Activated T-helper 1 cell treated with anti-CD3 and anti-CD28 coated beads, Interleukin-2, amount 50 U/mL, for 16 hours (primary cell): ENCODE measurements at places on chromosomes 12 and 14.

DNA sequence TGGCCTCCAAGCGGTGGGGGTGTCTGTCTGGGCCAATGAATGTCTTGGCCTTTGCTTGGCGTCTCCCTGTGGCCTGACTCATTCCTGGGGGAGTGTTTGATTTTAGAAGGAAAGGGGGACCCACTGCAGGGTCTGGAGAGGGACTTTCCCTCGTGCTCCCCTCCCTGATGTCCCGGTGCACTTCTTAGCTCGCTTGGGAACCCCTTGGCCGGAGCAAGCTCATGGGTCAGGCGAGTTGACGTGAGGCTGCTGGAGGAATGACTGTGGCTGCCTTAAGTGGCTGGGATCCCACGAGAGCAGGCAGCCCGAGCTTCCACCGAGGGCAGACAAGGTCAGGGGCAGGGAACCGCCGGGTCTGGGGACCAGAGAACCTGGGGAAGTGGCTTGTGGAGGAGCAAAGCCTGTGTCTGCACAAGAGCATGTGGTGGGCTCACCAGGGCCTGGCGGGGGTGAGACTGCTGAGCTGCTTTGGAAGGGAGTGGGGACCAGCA is 218.4 kb upstream of the C14orf180 start:
- no peak for DNase-seq

- no peak for DNase-seq
Measured at GRCh38 chr14:89107626-89108025, 283.2 kb downstream of the TTC8 start.

- no peak for DNase-seq
Measured at GRCh38 chr12:38782359-38782758, 123.0 kb downstream of the CPNE8 start.

- no peak for DNase-seq
Measured at GRCh38 chr12:47549258-47549657, 156.6 kb downstream of the RPAP3 start.

- no peak for DNase-seq
Measured at GRCh38 chr12:11787437-11787836, 138.0 kb downstream of the ETV6 start.

DNA sequence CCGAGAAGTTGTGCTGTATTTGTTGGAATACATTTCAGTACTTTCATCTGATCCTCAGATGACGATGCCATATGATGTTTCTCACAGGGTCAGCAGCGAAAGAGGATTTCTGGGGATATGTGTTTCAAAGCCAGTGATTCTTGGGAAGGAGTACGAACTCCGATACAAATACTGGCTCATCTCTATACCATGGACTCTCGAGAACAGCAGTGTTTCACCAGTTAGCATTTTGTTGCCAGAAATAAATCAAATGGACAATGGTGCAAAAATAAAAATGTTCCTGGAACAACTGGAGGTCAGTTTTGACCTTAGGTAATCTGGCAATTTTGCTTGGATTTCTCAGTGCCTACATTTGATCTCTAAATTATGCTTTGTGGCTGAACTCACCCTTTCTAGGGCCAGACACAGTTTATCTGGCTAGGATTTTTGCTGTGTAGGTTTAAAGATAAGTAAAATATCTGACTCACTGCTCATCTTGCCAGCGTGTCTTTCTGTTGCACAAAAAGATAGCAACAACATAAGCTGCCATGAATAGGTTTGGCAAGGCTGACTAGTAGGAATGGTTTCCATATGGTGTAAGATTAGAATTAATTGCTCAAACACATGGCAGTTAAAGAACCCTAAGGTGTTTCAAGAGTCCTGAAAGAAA is 11.0 kb upstream of the MGP start:
- DNase-seq: no peak

- DNase-seq: no peak
Measured at GRCh38 chr12:111455448-111456320, 50.0 kb downstream of the SH2B3 start.

DNA sequence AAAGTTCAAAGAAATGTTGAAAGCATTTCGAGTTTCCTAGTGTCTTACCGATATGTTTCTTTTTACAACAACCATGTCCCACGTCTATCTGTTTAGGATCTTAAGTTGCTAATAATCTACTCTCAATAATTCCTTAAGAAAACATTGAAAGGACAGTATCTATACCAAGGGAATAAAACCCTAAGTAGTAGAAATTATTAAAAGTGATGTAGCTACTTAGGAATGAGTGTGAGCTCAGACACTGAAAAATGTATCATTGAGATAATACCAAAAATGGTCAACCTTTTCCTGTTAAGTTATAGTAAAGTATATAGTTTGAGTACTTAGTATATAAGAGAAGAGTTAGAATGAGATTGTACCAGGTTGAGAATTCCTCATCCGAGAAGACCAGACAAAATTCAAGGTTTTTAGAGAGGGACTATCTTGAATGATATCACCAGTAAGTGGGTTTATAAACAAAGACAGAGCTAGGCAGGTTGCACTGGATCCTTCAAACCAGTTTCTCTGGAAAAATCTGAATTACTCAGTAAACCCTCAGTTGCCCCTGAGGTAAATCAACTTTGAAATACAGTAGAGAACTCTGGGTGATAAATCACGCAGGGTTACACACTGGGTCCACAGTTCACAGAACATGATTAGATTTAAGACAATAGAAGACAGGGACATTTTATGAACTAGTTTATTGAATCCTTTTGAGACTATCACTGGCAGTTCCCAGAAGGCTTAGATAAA is 96.8 kb downstream of the ERGIC2 start:
- no peak for DNase-seq

DNA sequence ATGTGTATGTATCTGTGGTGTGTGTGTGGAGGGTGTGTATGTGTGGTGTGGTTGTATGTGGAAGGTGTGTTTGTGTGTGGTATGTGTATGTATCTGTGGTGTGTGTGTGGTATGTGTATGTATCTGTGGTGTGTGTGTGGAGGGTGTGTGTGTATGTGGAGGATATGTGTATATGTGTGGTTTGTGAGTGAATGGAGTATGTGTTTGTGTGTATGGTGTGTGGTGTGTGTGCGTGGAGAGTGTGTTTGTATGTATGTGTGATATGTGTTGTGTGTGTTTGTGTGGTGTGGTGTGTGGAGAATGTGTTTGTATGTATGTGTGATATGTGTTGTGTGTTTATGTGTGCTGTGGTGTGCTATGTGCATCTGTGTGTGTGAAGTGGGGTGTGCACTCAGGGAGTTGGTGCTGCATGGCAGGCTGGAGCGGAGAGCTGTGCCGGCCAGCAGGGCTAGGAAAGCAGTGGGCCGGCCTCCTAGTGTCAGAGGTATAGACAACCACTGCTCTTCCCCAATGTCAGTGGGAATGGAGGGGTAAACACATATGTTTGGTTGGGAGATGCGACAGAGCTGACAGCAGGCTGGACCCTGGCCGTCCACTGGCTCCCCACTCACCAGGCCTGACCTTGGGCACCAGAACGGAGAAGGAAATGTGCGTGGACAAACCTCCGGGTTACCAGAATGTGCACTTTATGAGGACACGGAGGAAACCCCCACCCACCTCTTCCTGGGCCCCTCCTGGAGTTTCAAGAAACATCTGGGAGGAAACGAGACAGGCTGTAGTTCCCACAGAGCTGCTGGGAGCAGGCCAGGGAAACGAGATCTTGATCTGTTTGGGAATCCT is 60.7 kb downstream of the CLMN start:
- DNase-seq: no peak

- DNase-seq: no peak
Measured at GRCh38 chr14:66701813-66702212, 193.9 kb downstream of the GPHN start.

- no peak for DNase-seq
Measured at GRCh38 chr14:32934073-32934880, 4.4 kb upstream of the NPAS3 start.

- no peak for DNase-seq
Measured at GRCh38 chr12:121916719-121917118, 1.7 kb upstream of the CFAP251 start.

DNA sequence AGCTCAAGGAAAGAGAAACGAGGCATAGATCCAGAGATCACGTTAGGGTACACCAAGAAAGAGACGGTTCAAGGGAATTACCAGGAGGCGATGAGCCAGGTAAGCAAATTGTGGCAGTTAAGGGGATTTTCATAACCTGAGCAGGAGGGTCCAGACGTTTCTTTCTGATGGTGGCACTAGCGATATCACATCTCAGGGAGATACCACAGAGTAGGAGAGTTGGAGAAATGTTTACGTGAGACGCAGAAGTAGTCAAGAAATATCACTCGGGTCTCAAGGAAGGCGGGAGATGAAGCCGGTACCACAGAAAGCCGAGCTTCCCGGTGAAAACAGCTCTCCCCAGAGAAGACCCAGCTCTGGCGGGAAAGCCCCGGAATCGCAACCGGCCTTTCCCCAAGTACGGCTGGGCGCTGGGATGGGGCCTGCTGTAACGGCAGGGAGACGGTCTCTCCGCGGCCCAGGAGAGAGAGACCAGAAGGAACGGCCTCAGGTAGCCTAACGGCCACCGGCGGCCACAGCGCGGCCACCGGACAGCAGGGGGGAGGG is 485 bp downstream of the SENP1 start:
- peak; percentile 41 for DNase-seq

- DNase-seq: no peak
Measured at GRCh38 chr14:56501909-56502530, 77.6 kb upstream of the TMEM260 start.

DNA sequence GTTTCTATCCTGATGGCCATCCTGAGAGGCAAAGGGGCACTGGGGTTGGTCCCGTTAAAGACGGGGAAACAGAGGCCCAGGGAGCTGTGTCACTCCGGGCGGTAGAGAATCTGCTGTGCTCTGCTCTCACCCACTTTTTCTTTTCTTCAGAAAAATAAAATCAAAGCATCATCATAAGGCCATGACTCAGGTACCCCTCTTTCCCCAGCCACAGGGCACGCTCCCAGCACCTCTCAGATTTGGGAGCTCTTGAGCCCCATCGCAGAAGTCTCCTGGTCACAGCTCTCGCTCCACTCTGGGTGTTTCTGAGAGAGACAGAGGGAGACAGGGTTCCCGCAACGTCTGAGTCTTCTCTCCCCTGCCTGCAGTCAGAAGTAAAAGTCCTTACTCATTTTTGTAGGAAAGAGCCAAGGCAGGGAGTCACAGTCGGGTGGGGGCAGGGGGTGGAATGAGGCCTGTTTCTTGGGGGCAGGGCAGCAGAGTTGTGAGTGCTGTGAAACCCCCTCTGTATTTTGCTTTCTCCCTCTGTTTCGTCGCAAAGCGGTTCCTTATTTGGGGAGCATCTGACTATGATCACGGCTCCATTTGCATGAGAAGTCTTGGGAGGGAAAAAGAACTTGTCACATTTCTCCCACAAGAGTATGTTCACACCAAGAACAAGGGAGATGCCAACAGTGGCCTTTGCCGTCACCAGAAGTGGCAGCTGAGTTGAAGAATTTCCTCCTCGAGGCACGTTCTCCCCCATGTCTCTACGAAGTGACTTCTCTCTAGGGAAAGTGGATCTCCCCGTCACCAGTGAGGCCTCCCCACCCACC is 139.0 kb downstream of the BCL11B start:
- no peak for DNase-seq

DNA sequence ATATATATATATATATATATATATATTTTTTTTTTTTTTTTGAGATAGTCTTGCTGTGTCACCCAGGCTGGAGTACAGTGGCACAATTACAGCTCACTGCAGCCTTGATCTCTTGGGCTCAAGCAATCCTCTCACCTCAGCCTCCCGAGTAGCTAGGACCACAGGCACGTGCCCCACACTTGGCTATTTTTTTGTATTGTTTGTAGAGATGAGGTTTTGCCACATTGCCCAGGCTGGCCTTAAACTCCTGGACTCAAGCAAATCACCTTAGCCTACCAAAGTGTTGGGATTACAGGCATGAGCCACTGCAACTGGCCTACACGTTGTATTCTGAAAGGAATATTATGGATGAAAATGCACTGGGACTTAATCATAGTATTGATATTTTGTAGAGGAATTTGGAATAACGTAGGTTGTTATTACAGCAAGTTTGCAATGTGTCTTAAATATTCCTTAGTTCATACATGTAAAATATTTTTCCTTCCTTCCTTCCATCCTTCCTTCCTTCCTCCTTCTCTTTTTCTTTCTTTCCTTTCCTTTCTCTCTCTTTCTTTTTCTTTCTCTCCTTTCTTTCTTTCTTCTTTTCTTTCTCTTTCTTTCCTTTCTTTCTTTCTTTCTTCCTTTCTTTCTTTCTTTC is 862 bp downstream of the KLRB1 start:
- DNase-seq: no peak

GRCh38 chr12:95859947-95860850 is 1.4 kb downstream of the SNRPF start:
- no peak for DNase-seq

- DNase-seq: no peak
Measured at GRCh38 chr14:78119440-78119839, 50.7 kb upstream of the NRXN3 start.

- DNase-seq: no peak
Measured at GRCh38 chr12:77782034-77782433, 48.7 kb upstream of the NAV3 start.
